ENCODE measurements at places on chromosomes 5 and 9. TPM values are rescaled to one million over a fixed set of nuclear protein-coding genes. Genes with fewer than 3 reads are reported as not detected.
A peak's percentile ranks its signal among the peaks of the same experiment; 100 is the strongest.

- DNase-seq = peak; percentile 35
Observed at GRCh38 chr5:111072949-111073682, 1.6 kb downstream of the TSLP start.

DNA sequence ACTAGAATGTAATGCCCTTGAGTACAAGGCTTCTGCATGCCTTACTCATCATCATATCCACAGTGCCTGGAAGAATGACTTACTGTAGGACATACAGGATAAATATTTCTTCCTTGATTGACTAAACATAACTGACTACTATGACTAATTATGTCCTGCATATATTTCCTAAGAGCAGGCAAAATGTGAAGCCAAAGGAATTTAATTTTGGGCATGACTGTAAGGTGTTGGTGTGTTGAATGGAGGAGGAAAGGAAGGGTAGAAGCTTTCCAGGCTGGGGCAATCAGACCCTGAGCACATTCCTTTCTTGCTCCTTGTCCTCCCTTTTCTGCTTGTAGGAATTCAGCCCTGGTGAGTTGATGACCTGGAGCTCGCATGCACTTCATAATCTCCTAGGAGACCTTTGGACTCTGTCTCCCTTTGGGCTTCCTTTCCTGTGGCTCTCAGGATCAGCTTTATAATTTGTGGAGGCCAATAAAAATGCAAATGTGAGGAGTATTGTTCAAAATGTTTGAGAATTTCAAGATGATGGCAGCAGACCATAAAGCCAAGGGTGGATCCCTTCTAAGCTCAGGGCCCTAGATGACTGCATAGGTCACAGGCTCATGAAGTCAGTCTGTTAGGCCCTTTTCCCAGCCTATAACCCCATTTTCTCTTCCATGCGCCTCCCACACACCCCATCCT lies 174.0 kb downstream of the HMHB1 start:
- DNase-seq = no peak

The SH3PXD2B gene
- 0.50 TPM for total RNA-seq

The S1PR3 gene
- total RNA-seq = 0.12 TPM

- no peak for DNase-seq
Observed at GRCh38 chr5:178765753-178766300, 35.4 kb upstream of the ZNF354A start.

DNA sequence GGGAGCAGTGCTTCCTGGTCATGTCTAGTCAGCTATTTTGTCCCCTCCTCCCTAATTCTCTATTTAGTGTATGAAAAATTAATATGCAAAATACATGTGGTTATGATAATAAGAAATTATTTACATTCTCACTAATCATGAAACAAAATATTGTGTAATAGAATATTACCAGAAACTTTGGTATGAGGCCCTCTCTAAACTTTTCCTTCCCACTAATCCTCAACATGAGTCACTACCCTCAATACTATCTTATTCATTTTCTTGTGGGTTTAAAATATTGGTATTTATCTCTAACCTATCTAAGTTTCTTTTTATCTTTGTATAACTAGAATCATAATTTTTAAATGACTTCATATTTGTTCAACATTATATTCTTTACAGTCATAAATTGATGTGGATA lies 545.9 kb upstream of the PTPRD start:
- no peak for DNase-seq

DNA sequence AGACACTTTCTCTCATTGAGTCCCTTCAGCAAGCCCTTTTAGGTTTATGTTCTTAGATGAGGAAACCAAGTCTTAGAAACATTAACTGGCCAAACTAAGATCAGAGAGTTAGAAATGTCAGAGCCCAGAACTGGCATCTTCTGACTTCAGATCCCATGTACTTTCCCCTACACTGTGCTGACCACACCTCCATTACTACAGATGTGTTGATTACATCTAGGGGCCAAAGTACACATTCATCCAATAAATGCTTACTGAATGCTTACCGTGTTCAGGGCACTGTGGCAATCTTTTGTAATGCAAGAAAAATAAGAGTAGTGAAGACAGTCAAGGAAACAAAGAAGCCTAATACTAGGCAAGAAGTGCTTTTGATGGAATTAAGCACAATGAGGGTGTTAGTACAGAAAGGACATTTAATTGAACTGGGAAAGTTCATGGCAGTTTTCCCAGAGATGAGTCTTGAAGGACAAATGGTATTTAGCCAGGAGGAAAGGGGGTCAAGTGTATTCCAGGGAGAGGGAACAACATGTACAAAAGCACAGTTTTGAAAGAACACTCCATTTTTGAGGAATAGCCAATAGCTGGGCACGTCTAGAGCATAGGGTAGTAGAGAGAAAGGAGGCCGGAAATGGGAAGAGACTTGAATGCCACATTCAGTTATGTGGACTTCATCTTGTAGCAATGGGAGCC lies 89.7 kb upstream of the CDKN2B start:
- no peak for DNase-seq

The PCDHGA8 gene
- total RNA-seq = not detected

- DNase-seq = no peak
Observed at GRCh38 chr5:59716966-59717500, 176.5 kb downstream of the PDE4D start.

GRCh38 chr5:110386782-110387181 lies 339.7 kb downstream of the TMEM232 start:
- no peak for DNase-seq

The PCDHGB1 gene
- total RNA-seq = not detected

DNA sequence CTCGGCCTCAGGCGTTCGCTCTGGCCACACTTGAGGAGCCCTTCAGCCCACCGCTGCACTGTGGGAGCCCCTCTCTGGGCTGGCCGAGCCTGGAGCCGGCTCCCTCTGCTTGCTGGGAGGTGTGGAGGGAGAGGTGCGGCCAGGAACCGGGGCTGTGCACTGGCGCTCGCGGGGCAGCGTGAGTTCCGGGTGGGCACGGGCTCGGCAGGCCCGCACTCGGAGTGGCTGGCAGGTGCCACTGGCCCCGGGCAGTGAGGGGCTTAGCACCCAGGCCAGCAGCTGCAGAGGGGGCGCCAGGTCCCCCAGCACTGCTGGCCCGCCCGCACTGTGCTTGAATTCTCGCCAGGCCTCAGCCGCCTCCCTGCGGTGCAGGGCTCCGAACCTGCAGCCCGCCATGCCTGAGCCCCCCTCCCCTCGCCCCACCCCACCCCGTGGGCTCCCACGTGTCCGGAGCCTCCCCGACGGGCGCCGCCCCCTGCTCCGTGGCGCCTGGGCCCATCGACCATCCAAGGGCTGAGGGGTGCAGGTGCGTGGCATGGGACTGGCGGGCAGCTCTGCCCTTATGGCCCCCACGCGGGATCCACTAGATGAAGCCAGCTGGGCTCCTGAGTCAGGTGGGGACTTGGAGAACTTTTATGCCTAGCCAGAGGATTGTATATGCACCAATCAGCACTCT lies 138.2 kb downstream of the PDZD2 start:
- no peak for DNase-seq

The LRRC26 gene
- not detected for total RNA-seq

The DPH7 gene
- total RNA-seq = 67.8 TPM

DNA sequence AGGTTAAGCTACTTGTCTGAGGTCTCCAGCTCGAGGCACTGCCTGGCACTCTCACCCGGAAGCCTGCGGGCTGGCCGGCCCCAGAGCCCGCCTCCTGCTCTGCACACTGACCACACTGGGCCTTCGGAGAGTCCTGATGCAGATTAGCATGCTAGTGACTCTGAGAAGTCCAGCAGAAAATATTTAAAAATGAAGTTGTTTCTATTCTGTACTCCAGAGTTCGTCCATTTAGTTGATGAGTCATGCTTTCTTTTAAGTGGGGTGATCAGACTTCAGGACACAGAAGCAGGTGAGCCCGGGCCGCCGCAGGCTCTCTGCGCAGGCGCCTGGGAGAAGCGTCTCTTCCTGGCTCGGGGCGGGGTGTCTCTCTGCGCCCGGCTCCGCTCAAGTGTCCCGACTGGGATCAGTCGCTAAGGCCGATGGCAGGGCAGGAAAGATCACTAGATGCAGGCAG lies 32.5 kb downstream of the FAM240B start:
- no peak for DNase-seq

The CDKN2B gene
- total RNA-seq = 0.56 TPM

DNA sequence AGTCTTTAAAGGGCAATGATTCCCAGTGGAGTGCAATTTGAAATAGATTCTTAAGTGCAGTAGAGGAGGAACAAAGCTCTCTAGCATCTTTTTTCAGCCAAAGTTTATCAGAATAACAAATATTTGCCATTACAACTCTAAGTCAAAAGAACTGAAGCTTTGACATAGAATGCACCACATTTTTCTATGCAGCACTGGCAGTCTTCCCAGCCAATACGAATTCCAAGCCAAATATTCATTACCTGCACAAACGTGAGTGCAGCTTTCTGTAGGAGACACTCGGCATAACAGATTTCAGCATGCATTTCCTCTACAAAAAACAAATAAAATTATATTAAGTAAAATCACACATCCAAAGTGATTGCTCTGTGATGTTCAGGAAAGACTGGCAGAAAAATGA lies 103.4 kb downstream of the TTC39B start:
- DNase-seq = no peak

DNA sequence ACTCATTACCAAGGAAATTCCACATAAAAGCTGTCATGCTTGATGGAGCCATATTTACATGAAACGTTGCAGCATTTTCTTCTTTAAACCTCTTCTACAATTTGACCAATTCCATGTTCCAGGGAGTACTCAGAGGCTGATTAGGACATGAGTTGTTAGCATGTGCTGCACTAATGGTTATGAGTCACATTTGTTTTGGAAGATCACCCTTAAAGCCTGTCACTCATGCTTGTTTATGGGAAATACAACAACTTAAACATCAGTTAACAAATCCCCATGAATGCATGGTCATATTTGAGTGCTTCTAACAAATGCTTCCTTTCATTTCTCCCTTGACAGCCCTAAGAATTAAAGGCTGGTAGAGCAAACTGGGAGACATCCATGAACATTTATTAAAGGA lies 156.1 kb downstream of the GHR start:
- no peak for DNase-seq

- no peak for DNase-seq
Observed at GRCh38 chr5:11547730-11548129, 356.5 kb downstream of the CTNND2 start.

DNA sequence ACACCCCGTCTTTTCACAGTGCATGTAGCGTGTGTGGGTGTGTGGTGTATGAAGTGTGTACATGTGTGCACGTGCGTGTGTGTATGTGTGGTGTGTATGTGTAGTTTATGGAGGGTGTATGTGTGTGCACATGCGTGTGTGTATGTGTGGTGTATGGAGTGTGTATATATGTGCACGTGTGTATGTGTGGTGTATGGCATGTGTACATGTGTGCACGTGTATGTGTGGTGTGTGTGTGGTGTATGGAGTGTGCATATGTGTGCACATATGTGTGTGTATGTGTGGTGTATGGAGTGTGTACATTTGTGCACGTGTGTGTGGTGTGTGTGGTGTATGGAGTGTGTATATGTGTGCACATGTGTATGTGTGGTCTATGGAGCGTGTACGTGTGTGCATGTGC lies 13.2 kb downstream of the MYMK start:
- no peak for DNase-seq

DNA sequence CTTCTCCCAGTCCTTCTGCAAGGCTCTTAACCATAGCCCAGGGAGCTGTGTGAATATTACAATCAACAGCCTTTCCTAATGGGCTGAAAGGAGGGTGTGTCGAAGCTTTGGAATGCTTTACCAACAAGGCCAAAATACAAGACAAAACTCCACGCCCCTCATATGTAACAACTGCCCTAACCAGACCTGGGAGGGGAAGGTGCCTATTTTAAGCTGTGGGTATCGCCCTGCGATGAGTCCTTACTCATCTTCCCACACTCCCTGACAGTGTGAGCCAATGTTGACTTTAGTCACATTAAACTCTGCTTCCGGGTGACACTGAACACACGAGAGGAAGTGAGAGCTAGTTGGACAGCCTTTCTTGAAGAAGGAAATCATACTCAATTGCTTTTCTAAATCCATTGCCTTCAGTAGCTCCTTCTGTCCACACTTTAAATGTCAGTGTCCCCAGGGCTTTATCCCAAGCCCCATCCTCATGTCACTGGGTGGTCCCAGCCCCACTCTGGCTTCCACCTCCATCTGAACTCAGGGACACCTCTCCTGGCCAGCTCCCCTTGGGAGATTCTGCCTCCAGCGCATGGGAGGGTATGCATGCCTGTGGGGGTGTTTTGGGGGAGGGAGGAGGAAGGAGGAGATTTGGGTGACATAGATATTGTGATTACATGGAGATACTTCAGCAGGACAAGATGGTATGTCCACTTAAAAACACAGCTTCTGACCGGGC lies 6.5 kb upstream of the TBC1D9B start:
- DNase-seq = no peak

GRCh38 chr5:82396871-82397514 lies 118.8 kb upstream of the RPS23 start:
- DNase-seq = no peak

GRCh38 chr5:177982072-177982727 lies 13.8 kb downstream of the PROP1 start:
- no peak for DNase-seq

The ENTPD8 gene
- not detected for total RNA-seq

DNA sequence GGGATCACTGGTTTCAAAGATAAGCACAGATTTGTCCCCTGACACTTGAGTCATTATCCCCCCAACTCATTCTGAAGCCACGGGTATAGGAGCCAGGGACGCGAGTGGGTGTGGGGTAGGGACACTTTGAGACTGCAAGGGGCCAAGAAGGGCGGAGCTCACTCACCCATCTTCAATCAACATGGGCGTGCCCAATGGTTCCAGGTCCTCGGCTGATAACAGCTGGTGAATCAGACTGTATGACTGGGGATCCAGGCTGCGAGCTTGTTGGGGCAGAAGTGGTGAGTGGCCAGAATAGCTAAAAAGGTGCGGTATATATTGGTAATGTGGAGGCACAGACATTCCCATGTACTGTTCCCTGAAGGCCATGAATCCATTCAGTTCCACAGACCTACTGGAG lies 30.7 kb upstream of the NR5A1 start:
- DNase-seq = no peak

The PCDHGA1 gene
- 0.35 TPM for total RNA-seq

DNA sequence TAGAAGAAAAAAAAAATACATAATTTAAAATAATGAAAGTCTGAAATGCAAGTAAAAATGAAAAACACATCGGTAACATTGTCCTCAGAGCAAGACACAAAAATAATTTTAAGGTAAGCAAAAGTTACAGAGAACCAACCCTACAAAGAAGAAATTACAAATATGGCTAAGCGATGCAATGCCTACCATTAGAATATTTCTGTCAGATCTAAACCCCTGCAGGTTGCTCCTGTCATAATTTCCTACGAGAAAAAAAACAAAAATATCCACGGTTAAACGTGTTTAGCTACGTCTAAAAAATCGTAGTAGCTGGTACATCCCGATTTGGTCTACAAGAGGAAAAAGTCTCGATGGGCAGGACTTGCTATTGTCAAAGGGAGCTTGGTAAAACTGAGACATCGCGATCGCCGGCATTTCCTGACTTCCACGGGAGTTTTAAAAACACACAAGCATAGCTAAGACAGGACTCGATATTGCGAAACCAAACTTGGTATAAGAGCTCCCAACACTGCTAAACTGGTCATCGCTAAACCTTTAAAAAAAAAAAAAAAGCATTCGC lies 1.1 kb upstream of the ANXA2R start:
- DNase-seq = peak; percentile 54

GRCh38 chr9:127369428-127369827 lies 27.5 kb upstream of the SLC2A8 start:
- DNase-seq = no peak

The ENHO gene
- total RNA-seq = not detected
